Fibroblast of skin of scalp (primary cell): ENCODE measurements at places on chromosomes 7 and 10.

GRCh38 chr10:21518149-21518640 is 7.3 kb downstream of the SKIDA1 start:
- DNase-seq = peak; percentile 61

DNA sequence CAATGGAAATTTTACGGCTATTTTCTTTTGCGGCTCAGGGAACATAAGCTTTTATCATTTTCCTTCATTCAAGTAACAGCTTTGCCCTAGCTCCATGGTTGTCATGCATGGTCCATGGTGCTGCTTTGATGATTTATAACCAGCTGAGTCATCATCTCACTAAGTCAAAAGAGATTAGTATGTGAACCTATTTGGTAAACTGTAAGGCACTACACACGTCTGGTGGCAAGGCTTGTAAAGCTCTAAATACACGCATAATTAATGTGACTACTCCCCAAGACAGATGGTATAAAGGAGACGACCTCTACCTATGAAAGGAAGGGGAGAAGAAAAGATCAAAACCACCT is 340.2 kb downstream of the KCNMA1 start:
- DNase-seq = peak; percentile 76

GRCh38 chr10:12784646-12785045 is 216.9 kb downstream of the CCDC3 start:
- DNase-seq = no peak

- no peak for DNase-seq
Measured at GRCh38 chr10:70779088-70779487, 6.1 kb downstream of the TBATA start.

DNA sequence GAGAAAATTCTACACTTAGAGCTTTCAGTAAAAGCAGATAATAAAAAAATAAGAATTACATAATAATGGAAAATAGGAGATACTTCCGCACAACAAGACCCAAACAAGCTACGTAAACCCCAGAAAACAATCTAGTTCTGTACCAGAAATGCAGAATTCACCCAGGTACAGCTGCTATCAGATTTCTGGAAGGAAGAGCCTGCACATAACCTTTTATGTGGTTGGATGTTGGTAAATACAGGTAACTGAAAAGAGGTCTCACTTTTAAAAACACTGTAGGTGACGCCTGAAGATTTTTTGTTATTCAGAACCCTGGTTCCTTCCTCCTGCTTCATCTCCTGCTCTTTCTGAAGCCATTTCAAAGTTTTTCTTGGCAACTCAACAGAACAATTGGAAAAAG is 29.9 kb downstream of the PANK1 start:
- DNase-seq = no peak

GRCh38 chr7:30596014-30596641 is 1.4 kb downstream of the GARS1 start:
- DNase-seq = peak; percentile 68

DNA sequence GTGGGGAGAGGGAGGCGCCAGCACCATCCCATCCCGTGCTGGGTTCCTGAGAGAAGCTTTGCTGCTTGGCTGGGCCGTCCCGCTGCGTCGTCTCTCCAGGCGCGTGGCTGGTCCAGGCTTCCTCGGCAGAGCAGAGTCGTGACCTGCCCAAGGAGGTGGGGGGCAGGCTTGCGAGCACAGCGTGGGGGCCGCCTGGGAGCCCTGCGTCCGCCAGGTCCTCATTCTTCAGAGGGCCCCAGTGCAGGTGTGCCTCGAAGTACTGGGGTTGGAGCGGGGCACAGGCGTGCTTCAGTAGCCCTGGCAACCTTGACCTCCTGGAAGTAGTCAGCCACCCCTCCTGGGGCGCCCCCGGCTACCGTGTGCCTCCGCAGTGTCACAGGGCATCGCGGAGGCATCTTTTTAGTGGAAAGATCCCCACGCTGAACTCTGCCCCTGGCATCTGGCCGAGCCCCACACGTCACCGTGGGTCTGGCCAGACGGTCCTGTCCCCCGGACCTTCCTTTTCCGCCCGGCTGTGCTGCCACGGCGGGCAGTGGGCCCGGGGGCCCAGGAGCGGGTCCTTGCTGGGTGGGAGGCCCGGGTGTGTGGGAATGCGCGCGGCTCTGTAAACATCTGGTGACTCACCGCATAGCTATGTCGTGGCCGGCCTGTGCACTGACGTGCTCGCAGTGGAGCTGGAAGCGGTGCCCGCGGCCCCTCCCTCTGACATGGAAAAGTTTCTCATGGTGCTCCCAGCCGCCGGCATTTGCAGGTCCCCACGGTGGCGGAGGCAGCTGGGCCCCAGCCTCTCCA is 6.4 kb downstream of the MAFK start:
- peak; percentile 99 for DNase-seq

GRCh38 chr7:88951826-88952225 is 156.3 kb upstream of the TEX47 start:
- no peak for DNase-seq

DNA sequence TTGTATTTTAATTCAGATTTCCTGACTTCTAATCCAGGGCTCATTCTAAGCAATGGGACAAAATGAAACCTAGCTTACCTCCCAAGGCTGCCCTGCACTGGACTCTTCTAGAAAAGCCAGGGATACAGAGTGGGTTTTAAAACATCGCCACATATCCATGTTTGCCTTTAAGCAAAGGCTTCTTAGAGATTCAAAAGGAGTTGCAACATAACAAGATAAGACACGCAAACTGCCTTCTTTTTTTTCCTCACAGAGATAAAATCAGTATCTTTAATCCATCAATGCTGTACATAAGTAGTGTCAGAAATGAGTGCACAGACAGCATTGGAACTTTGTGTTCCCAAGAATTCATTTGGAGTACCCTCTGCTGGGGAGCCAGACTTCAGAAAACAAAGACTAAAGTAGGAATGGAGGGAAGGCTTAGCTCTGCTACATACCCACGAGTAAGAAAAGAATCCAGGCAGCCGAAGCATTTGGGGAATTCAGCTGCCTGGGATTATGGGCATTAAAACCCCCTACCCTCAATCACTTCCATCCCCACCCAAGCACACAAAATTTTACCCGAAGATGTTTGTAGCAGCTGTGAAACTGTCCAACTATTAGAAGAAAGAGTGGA is 427.8 kb downstream of the ARL4A start:
- DNase-seq = peak; percentile 14

- no peak for DNase-seq
Measured at GRCh38 chr7:7536396-7537019, 835 bp upstream of the COL28A1 start.

GRCh38 chr10:108544500-108545120 is 1378.7 kb downstream of the XPNPEP1 start:
- DNase-seq = peak; percentile 49

DNA sequence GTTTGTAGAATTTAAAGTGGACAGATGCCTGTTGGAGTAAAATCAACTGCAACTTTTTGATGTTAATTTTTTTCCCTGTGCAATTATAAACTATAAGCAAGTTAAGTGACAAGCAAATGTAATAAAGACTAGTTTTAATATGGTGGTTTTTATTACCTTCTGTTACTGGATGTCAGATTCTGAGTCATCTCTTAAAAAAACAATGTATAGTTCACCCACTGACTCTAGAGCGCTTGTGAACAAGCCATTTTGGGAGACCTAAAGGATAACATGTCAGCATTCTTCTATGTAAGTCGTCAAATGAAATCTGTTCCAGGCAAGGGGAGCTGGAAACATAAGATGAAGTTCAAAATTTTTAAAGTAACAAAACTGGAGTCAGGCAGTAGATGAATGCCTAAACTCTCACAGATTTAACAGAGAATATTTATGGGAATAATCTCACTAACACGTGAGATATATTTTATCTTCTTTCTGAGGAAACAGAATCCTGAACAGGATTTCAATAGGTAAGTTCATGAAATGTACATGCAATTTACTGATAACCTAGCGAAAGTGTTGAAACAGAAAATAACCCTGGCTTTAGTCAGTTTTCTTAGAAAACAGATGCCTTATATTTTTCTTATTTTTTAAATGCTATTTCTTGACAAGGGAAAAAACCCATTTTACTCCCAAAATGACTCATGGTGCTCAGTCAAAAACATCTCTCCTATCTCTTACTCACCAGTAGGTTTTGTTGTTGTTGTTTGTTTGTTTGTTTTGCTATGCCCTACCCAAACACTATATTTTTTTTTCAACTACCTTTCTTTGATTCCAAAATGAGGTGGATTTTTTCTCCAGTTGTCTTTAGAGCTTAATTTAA is 91.7 kb downstream of the SLC39A12 start:
- DNase-seq = peak; percentile 78

DNA sequence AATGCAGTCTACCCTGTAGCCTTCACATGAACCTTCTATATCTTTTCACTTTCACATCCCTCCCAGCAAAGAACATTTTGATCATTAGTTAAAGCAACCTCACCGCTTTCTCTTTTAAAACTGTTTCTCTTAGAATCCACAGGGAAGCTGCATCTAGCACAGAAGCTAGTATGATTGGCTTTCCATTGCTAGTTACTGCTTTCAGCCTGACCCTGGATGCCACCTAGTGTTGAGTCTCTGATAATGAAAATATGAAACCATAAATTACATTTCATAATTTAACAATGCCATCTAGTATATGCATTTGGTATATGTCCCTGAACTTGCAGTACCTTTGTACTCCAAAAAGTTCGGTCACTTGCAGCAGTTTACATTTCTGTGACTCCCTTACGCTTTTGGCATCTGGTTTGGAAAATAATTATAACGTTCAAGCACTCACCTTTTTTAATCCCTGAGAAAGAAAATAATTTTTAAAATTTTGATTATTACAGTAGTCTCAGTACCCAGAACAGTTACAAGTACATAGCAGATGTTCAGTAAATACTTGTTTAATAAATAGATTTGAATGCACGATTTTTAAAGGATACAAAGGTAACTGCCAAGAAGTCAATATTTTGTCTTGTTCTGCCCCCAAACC is 22.7 kb downstream of the CISD1 start:
- DNase-seq = peak; percentile 63

- DNase-seq = no peak
Measured at GRCh38 chr10:128032466-128032865, 93.8 kb downstream of the MKI67 start.

- no peak for DNase-seq
Measured at GRCh38 chr7:37234334-37234733, 214.3 kb downstream of the ELMO1 start.

GRCh38 chr7:55977831-55978230 is 13.4 kb downstream of the NIPSNAP2 start:
- DNase-seq = peak; percentile 93

DNA sequence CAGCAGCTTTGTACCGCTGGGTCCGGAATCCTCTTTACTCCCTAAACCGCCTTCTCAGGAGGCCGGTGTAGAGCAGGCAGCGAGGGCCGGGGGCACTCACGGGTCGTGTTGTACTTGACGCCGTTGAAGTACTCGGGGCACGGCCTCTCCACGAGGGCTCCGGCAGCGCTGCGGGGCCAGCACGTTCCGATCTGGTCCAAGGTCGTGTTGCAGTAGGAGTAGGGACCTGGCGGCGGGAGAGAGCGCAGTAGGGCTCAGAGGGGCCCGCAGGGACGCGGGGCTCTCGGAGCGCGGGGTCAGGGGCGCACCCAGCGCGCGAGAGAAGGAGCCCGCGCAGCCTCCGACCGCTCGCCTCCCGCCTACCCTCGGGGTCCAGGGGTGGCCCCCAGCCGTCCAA is 443 bp downstream of the CRHR2 start:
- DNase-seq = no peak

DNA sequence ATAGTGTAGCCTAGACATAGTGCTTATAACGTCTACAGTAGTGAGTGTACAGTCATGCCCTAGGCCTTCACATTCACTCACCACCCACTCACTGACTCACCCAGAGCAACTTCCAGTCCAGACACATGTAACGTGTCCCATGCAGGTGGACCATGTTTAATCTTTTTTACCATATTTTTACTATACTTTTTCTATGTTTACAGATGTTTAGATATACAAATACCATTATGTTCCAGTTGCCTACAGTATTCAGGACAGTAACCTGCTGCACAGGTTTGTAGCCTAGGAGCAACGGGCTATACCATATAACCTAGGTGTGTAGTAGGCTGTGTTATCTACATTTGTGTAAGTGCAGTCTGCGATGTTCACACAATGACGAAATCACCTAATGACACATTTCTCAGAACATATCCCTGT is 11.0 kb downstream of the MPP7 start:
- DNase-seq = peak; percentile 74

GRCh38 chr7:51126813-51127617 is 189.6 kb downstream of the COBL start:
- no peak for DNase-seq

DNA sequence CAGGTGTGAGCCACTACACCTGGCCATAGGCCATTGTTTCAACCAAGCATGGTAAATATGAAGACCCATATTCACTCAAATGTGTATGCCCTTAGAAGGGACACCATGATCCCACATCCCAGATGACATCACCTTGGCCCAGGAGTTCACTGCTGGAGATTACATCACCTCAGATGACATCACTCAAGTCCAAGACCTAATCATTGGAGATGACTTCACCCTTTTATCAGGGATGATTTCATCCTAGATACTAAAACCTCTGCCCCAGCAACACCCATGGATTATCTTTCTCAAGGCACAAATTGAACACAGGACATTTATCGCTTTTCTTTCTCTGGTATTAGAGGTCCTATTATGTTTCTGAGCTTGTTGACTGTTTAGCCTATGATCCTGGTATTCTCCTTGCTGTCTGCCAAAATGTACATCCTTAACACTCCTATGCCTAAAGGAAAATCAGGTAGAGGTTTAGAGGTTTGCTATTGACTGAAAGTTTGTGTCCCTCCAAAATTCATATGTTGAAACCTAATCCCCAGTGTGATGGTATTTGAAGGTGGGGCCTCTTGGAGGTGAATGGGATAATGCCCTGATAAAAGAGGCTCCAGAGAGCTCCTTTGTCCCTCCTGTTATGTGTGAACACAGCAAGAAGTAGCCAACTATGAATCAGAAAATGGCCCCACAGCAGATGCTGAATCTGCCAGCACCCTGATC is 9.8 kb upstream of the CYP2C18 start:
- no peak for DNase-seq

DNA sequence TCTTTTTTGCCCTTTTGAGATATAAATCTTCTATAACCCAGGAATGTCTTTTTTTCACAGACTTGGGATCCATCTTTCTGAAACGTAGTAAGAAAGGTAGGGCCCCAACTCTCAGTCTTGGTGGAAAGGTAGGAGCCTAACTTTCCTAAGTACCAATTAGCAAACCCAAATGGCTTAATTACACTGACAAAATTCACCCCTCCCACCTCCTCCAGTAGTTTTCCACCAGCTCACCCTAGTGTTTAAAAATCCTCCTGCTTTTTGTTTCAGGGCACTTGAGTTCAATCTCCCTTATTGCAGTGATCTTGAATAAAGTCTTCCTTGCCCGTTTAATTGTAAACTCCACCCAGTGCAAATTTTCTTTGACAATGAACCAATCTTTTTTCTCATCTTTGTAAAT is 600.0 kb downstream of the PHTF2 start:
- peak; percentile 7 for DNase-seq

DNA sequence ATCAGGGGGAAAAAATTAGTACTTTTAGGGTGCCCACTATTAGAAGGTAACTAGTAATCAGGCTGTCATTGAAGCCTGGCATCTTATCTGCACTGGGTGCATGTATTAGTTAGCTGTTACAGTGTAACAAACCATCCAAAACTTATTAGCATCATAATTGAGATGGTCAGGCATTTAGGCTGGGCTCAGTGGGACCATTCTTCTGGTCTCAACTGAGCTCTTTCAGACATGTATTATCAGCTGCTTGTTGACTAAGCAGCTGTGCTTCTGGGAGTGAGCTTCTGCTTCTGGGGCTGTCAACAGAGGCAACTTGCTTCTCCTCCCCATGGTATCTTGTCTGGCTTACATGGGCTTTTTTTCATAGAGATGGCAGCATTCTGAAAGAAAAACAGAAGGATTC is 154.0 kb upstream of the ZNF92 start:
- no peak for DNase-seq
